CD8-positive, alpha-beta T cell (primary cell): ENCODE measurements at places on chromosomes 11 and 22.
A peak's percentile ranks its signal among the peaks of the same experiment; 100 is the strongest.

DNA sequence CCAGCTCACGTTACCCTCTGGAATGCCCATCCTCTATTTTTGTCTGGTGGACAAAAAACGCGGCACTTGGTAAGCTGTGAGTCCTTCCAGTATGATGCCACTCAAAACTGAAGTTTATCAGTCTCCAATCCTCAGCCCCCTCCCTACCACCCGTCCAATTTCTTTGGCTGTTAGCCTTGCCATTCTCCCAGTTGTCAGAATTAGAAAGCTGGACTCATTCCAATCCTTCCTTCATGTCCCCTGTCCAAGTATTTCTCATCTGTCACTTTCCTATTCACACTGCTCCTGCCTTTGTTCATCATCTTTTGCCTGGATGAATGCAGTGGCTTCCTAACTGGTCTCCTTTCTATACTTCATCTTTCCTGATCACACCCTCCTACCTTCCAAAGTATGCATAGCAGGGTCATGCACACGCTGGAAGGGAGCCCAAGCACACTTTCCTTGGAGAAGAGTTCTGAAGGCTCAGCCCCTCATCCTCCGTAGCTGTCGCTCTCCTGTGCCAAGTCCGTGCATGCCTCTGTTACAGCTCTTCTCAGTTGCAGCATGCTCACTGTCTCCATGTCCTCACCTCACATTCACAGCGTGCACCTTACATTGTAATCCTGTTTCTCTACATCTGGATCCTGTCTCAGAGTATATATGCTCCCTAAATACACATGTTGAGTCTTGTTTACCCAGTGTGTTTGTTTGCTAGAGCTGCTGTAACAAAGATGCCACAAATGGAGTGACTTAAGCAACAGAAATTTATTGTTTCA lies 19.4 kb downstream of the APLP2 start:
- no peak for DNase-seq

GRCh38 chr22:23183061-23183698 lies 2.9 kb downstream of the BCR start:
- DNase-seq, result no peak

GRCh38 chr11:105024394-105024793 lies 1.4 kb upstream of the CASP5 start:
- no peak for DNase-seq

DNA sequence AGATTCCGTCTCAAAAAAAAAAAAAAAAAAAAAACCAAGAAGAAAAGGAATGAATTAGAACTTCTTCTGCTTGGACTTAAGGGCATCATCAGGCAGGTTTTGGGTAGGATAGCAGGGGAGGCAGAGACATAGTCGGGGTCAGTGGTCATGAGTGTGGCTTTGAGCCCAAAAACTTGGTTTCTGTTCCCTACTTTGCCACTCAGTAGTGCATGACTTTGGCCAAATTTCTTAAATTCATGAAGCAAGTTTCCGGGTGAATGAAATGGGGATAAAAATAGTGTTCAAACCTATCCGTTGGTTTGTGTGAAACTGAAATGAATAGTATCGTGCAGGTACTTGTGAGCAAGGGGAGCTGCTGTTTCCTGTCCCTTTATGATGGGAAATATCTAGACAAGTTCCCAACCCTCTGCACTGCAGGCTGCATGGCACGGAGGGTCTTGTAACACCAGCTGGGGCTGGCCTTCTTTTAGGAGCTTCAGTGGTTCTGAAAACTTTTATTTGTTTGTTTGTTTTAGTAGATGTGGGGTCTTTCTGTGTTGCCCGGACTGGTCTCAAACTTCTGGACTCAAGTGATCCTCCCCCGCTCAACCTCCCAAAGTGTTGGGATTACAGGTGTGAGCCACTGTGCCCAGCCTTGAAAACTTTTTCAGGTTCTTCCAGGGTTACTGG lies 18.4 kb downstream of the NEAT1 start:
- peak; percentile 30 for DNase-seq

- DNase-seq, result no peak
These were observed 11.7 kb upstream of the GLYATL1 start for GRCh38 chr11:58927393-58928106.

GRCh38 chr11:95268391-95268790 lies 37.4 kb upstream of the SESN3 start:
- DNase-seq, result no peak

- no peak for DNase-seq
These were observed 15.8 kb upstream of the OMP start for GRCh38 chr11:77086521-77087472.

- DNase-seq, result no peak
These were observed 44.3 kb downstream of the PTPRJ start for GRCh38 chr11:48024635-48025071.

GRCh38 chr22:48618326-48618725 lies 1209.3 kb downstream of the BRD1 start:
- no peak for DNase-seq

DNA sequence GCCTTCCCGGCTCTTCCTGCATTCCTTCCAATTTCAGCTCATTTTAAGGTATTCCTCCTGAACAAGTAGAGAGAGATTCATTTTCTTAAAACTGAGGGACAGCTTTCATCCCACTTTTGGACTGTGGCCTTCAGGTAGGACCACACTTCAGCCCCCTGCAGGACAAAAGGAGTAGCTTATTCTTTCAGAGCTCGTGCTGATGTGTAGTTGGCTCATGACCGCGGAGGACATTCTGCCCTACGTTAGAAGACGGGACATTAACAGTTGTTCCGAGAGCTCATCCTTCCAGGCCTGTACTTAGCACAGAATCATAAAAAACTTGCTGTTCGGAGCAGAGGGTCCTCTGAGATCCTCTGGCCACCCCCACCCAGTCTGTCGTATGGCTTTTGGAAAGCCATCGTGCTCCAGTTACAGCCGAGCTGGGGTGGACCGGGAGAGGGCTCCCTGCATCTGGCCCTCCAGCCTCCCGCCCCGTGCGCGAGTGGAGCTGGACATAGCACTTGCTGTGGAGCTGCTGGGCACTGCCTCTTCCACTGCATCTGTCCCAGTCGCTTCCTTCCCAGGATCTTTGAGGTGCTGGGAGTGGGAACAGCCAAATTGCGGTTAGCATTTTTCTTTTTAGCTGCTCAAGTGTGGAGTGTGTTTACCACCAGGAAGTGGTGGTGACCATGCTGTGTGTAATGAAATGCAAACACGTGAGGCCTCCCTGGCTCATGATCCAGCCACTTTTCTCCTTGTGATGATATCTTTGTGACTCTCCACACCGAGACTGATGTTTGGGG lies 250.3 kb downstream of the TBC1D22A start:
- no peak for DNase-seq

DNA sequence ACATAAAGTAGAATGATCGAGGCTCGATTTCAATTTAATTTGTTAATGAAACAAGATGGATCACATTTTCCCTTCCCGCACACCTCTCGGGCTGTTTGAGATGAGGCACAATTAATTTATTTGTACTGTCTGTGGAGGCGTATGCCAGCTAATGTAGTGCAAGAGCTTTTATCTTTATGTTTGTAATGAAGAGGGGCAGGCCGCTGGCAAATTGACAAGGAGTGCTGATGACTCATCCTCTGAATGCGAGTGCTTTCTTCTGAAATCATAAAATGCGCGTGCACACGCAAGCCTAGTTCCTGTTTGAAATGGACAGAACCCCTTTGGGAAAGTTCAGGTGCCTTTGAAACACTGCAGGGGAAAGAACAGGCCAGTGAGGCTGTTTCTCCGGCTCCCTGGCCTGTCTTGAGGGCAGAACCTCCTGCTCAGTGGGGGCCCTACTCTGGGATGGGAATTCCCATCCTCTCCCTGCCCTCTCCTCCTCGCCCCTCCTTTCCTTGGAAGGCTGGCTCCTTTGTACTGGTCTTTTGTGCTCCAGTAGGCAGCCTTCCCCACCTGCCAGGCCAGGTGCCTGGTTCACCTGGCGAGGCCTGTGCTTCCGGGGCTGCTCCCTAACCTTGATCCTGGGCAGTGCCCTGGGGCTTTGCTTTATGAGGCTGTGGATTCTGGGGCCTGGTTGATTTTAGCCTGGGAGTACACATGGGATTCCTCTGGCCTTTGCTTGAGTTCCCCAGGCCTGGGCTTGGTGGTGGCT lies 50.3 kb downstream of the TEAD1 start:
- no peak for DNase-seq

DNA sequence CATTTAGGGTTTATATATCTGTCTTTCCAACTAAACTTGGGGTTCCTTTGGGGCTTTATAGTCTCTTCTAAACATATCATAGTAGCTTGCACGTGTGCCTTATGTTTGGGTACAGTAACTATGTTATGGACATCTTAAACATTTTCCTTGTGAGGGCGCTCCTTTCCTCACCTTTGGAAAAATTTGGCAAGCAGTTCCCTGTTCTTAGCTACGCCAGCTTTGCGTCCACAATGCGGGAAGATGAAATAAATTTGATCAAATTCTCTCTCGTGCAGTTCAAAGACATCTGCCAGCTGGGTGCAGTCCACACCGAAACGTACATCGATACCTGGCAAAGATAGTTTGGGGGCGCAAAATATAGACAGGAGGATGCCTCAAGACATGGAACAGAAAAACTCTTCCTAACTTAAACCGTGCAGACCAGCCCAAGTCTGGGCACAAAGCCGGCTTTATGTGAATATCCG lies 548 bp downstream of the FDXACB1 start:
- DNase-seq, result no peak

DNA sequence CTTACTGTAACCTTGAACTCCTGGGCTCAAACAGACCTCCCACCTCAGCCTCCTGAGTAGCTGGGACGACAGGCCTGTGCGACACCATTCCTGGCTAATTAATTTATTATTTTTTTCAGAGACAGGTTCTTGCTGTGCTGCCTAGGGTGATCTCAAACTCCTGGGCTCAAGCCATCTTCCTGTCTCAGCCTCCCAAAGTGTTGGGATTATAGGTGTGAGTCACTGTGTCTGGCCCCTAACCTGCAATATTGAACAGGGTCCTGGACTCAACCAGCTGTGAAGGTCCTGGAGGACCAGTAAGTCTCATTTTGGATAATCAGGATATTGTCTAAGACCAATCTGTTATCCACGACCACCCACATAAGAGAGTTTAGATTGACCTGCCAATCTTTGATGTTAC lies 15.2 kb downstream of the CCDC134 start:
- DNase-seq, result no peak

DNA sequence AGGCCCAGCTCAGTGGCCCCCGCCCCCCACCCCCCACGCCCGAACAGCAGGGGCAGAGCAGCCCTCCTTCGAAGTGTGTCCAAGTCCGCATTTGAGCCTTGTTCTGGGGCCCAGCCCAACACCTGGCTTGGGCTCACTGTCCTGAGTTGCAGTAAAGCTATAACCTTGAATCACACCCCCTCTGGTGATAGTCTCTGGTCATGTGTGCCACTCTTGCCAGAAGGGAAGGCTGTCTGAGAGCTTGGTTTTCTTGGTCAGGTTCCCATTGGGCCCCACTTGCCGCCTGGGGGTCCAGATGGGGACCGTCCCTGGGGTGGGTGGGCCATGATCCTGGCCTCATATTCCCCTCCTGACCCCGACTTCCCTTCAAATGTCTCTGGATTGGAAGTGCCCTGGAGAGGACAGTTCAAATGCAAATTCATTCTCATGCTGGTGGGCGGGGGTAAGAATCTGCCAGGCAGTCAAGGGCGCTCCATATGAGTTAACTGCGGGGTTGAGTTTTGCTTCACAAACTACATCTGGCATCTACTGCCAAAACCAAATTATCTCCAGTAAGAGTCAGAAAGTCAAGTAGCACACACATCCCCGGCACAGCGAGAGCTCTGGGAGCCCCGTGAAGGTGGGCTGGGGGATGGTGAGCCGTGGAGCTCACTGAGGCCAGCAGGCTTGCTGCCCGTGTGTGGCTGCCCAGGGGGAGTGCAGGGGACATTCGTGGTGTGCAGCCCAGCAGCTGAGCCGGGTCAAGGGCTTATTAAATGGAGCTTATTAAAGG lies 35.7 kb downstream of the B3GAT1 start:
- DNase-seq, result no peak

- no peak for DNase-seq
These were observed 1374.2 kb downstream of the FAM181B start for GRCh38 chr11:81359476-81359875.

- DNase-seq, result no peak
These were observed 11.5 kb downstream of the NNMT start for GRCh38 chr11:114307524-114308203.

- DNase-seq, result no peak
These were observed 19.2 kb downstream of the ACO2 start for GRCh38 chr22:41488076-41488475.

DNA sequence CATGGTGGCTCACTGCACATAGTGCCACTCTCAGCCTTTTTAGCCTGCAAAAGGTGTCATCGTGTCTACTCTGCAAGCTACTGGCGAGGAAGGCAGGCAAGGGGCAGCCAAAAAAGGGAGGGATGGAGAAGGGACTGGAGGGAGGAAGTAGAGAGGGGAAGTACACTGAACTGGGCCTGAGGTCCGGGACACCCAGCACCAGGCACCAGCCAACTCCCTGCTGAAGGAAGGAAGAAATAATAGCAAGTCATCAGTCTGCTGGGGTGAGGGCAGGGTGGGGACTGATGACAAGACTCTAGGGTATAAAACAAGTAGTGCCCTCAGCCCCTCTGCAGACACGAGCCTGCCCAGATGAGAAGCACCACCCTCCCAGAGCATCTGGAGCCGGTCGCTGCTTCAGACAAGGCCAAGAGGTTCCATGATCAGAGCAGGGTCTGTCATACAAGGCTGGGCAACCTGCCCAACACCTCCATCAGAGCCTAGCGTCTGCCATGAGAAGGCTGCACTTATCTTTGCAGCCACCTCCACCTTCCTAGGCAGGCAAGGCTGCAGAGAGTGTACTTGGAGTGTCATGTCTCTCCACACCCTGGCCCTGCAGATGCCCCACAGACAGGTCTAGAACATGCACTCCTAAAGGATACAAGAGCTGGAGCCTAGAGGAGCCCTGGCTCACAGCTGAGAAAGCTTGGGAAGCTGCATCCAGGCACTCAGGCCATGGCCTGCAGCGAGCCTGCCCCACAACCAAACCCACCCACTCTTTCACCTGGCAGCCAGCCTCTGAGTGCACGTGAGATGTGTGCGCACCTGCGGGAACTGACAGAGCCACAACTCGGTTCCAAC lies 9.0 kb upstream of the COMT start:
- DNase-seq, result no peak

- no peak for DNase-seq
These were observed 74.4 kb downstream of the PANX1 start for GRCh38 chr11:94203070-94203469.

DNA sequence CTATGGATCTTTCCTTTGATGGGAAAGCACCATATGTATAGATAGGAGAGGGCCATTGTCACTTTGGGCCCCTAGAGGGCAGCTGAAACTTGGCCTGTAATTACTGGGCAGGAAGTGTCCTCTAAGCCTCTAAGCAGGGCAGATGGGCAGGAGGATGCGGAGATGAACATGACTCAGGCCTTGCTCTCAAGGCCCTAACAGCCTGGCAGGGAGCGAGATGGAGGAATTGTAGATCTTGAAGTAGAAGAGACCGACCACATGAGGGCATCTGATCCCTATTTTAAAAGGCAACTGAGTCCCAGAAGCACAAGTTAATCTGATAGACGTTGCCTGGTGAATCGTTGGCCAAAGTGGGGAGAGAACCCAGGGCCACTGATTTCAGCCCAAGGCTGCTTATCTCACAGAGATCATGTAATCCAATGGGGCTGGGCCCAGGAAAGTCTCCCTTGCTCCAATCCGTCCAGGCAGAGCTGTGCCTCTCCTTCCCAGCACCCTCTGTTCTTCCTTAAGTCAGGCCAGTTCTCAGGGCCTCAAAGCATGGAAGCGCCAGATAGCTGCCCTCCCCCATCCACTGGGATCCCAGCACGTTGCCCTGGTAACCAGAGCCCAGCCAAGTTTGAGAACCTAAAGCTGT lies 2.5 kb upstream of the SEPTIN3 start:
- peak; percentile 71 for DNase-seq
